ENCODE measurements at places on chromosomes 12 and 14.

DNA sequence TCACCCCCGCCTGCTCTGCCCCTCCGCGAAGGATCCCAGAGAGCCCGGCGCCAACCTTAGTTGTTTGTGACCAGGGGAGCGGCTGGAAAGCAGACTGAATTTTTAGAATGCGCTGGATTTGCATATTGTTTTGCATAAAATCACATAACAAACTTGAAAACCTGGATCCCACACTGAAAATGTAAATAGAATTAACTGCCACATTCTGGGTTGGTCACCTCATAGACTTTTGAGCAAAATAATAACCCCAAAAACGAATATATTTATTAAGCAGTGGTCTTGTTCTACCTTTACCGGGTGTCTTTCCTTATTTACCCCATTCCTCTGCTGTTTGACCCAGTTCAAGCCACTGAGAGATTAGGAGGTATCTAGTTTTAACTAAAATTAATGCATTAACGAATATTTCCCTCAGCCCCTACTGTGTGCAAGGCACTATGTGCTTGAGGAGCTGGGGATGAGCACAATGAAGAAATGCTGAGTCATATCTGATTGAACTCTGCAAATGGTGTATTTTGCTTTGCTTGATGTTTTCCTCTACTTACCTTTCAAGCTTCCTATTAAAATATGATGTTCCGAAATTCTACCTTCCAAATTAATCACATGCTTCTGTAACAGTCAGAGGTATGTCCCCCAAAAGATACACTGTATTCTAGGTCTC, 438 bp upstream of the EGLN3 start:
- peak overlapping the region; percentile 65 for H3K4me3 ChIP-seq
- peaks cover 28% of the 10 kb centered on the region for H3K4me1 ChIP-seq
- H3K27me3 ChIP-seq, result no peaks in the 10 kb centered on the region
- DNase-seq, result no peak
- H3K36me3 ChIP-seq, result no peaks in the 10 kb centered on the region

- no peaks in the 10 kb centered on the region for H3K36me3 ChIP-seq
- no peak overlapping the region for H3K27ac ChIP-seq
- no peak overlapping the region for H3K4me3 ChIP-seq
- peaks cover 18% of the 10 kb centered on the region for H3K4me1 ChIP-seq
Observed at GRCh38 chr12:52495389-52495788, 2.3 kb upstream of the KRT6A start.

DNA sequence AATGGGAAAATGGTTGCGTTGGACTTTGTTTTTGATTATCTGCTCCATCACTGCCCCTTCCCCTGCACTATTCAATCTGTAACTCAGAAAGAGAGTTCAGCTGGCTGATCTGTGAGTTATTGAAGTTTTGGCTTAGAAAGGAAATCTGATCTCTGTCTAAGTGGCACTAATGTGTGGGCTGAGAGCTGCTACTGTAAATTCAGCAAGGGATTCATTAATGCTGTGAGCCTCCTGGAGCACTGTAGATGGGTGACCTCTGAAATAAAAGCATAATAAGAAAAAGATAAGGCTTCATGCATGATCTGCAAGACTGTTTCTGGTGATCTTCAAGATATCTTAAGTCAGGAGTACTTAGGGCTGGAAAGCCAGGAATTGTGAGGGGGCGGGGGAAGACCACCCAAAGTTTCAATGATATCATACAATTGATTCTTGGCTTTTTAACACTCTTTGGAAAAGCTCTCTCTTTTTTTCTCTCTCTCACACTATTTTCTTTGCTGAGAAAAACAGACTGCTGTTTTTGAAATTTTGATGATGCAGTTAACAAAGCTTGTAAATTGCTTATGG, 101.1 kb downstream of the C12orf75 start:
- H3K36me3 ChIP-seq, result no peaks in the 10 kb centered on the region
- no peak overlapping the region for H3K4me3 ChIP-seq
- H3K27ac ChIP-seq, result no peak overlapping the region
- DNase-seq, result no peak

DNA sequence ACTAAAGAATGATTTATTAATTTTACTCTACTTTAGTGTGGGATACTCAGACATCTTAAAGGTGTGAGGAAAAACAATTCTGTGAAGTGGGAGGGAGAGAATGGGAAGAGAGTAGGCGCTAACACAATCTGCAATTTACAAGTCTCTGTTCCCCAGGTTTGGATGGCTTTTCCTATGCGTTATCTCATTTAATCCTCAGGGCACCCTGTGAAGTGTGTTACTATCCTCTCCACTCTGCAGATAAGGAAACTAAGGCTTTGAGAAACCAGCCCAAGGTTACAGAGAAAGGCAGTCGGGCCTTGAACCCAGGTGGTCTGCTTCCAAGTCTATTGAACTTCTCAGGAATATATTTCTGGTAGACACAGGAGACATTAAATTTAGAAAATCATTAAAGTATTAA, 36.2 kb upstream of the TUBA1C start:
- H3K4me1 ChIP-seq, result peaks cover 35% of the 10 kb centered on the region
- H3K36me3 ChIP-seq, result no peaks in the 10 kb centered on the region
- no peak overlapping the region for H3K4me3 ChIP-seq
- no peaks in the 10 kb centered on the region for H3K27me3 ChIP-seq
- DNase-seq, result no peak

GRCh38 chr12:22797701-22798100, 172.7 kb downstream of the ETNK1 start:
- H3K36me3 ChIP-seq, result no peaks in the 10 kb centered on the region
- H3K4me3 ChIP-seq, result no peak overlapping the region
- no peak overlapping the region for H3K27ac ChIP-seq

DNA sequence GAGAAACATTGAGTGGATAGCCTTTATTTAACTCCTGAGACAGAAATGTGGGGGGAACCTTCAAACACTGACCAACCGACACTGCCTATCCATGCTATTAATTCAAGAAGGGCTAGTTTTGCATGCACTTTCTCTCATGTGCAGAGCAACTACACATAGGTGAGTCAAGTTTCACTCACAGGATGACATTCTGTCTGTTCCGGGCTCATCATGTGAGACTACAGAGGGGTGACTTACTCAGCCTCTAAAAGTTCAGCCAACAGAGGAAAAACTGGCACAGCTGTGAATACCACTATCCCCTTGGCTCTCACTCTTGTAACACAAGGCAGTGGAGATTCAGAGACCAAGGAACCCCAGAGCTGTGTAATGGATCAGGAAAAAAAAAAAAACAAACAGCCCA, 13.3 kb downstream of the BEST3 start:
- H3K27me3 ChIP-seq, result no peaks in the 10 kb centered on the region
- H3K4me1 ChIP-seq, result peaks cover 53% of the 10 kb centered on the region
- no peak overlapping the region for H3K4me3 ChIP-seq
- no peaks in the 10 kb centered on the region for H3K36me3 ChIP-seq
- no peak overlapping the region for H3K27ac ChIP-seq

DNA sequence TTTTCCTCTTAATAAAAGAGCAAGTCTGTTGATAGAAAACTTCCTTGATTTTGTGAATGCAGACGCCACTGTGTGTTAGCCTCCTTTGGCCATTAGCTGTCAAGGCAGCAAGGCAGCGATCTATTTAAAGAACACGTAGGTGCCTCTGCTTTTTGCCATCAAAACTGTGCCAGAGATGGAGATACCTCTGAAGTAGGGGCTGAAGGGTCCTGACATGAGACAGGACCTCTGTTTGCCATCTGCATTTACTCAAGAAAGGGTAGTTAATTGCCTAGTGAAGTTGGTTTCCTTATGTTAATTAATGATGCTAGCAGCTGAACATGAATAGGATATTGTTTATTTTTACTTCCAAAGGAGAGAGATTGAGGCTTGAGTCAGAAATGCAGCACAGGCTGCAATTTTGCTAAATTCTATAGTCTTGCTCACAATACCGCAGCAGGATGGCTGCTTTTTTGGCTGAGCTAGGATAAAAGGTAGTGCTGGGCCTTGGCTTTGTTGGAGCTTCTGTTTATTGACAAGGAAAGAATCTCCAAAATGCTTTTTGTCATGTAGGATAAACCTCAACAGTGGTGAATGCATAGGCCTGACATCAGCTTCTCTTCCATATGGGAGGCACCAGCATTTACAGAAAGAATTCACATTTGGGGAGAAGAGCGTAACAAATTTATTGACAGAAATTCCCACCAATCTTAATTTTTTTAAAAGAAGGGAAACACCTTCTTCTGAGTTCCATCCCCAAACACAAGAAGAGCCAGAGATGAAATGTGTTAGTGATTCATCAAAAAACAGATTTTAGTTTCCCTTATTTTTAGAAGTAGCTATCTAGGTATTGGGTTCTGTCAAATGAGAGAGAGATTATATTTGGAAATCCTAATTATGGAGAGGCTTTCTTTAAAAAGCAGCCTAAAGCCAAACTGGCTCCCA, 13.9 kb upstream of the RPH3A start:
- H3K4me3 ChIP-seq, result peak overlapping the region; percentile 5
- H3K36me3 ChIP-seq, result no peaks in the 10 kb centered on the region
- H3K4me1 ChIP-seq, result peaks cover 38% of the 10 kb centered on the region
- H3K27ac ChIP-seq, result peak overlapping the region; percentile 93
- no peaks in the 10 kb centered on the region for H3K27me3 ChIP-seq

- no peaks in the 10 kb centered on the region for H3K27me3 ChIP-seq
- H3K36me3 ChIP-seq, result no peaks in the 10 kb centered on the region
- no peak overlapping the region for H3K4me3 ChIP-seq
- H3K4me1 ChIP-seq, result peaks cover 18% of the 10 kb centered on the region
- no peak overlapping the region for H3K27ac ChIP-seq
- no peak for DNase-seq
Observed at GRCh38 chr12:89389755-89390661, 37.7 kb upstream of the DUSP6 start.

- H3K27ac ChIP-seq, result no peak overlapping the region
- peaks cover 11% of the 10 kb centered on the region for H3K27me3 ChIP-seq
- no peak for DNase-seq
- no peak overlapping the region for H3K4me3 ChIP-seq
- no peaks in the 10 kb centered on the region for H3K4me1 ChIP-seq
Observed at GRCh38 chr14:104343294-104343625, 204.9 kb downstream of the KIF26A start.

DNA sequence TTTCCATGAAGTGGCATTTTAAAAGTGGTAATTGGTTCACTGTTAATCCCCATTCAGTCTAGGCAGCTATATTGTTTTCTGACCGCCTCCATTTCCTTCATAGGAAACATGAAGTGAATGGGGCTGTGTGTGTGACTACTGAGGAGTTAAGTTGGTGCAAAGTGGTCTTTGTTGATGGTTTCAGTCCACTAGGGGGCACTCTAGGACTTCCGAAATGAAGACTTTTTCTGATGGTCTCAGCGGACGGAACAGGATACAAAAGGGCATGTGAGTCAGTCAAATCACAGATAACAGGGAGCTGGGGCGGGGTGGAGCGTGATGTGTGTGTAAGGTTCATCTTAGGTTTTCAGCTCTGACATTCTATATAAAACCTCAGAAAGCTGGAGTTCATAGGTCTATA, 240.1 kb upstream of the OR4E1 start:
- peaks cover 35% of the 10 kb centered on the region for H3K27me3 ChIP-seq
- H3K4me3 ChIP-seq, result no peak overlapping the region
- peaks cover 13% of the 10 kb centered on the region for H3K4me1 ChIP-seq
- no peaks in the 10 kb centered on the region for H3K36me3 ChIP-seq
- H3K27ac ChIP-seq, result no peak overlapping the region

GRCh38 chr12:116202940-116203339, 74.6 kb downstream of the MED13L start:
- H3K4me3 ChIP-seq, result no peak overlapping the region
- H3K27me3 ChIP-seq, result no peaks in the 10 kb centered on the region
- no peaks in the 10 kb centered on the region for H3K36me3 ChIP-seq

Data from neural progenitor cell (in vitro differentiated cells).